Activated naive CD4-positive, alpha-beta T cell treated with Interleukin-2 at 50 U/mL for 16 hours (primary cell): ENCODE measurements at places on chromosomes 2 and 18.

DNA sequence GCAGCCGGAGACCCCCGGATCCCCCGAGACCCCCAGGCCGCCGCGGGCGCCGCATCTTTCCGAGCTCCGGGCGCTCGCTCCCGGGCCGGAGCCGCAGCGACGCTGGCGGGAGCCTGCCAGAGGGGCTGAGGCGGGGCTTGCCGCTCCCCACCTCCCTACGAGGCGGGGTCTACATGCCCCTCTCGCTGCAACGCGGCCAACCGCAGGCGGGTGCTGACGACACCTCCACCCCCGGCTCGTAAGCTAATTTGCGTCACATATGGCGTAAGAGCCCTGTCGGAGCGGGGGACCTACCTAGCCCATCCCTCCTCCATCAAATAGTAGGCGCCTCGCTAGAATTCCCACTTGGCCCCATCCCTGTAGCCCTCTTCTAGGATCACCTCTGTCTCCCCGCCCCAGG, at the start of gene PTPRN:
Gene PTPRN, minus strand, starts transcription at position 124 of the 400 bp plus-strand sequence. Its CDS starts 69 bp downstream, at position 55.
- DNase-seq, result no peak

DNA sequence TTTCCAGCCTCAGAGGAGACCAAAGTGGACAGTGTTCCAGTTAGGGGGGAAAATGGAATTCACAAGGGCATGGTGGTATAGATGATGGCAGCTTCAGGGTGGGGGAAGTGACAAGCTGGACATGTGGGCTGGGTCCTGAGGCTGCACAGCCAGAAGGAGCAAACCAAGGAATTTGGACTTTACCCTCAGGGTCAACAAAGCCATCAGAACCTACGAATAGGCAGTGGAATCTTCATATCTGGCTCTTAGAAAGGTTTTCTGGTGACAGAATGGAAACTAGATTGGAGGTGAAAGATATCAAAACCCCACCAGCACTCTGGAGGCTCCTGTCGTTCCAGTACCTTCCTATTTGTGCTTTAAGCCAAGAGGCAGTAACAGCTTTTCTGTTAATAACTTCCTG, 127.1 kb downstream of the SETBP1 start:
- DNase-seq, result no peak

GRCh38 chr2:227228061-227228667, 63.7 kb downstream of the COL4A3 start:
- DNase-seq, result no peak

- DNase-seq, result no peak
These were observed 14.1 kb downstream of the ACMSD start for GRCh38 chr2:134852518-134852917.

DNA sequence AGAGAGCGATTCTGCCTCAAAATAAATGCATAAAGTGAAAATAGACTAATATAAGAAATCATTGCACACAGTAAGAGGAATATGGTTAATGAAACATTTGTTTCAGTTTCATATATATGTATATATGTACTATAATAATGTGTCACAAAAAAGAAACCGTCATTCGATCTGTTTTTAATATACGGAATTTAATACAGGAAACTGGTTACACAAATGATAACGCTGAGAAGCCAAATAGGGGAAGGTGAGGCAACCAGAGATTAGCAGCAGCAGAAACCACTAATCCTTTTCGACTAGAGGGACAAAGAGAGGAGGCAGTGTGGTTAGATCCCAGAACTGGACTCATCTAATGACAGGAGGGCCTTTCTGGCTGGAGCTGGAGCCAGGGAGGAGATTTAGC, 64.2 kb upstream of the GREB1L start:
- no peak for DNase-seq
